ENCODE measurements at places on chromosomes 1 and 21.

GRCh38 chr1:43451157-43451591 is 2.6 kb downstream of the HYI start:
- no peak for DNase-seq

- DNase-seq = peak; percentile 84
Observed at GRCh38 chr1:198903203-198903602, 264.4 kb downstream of the PTPRC start.

DNA sequence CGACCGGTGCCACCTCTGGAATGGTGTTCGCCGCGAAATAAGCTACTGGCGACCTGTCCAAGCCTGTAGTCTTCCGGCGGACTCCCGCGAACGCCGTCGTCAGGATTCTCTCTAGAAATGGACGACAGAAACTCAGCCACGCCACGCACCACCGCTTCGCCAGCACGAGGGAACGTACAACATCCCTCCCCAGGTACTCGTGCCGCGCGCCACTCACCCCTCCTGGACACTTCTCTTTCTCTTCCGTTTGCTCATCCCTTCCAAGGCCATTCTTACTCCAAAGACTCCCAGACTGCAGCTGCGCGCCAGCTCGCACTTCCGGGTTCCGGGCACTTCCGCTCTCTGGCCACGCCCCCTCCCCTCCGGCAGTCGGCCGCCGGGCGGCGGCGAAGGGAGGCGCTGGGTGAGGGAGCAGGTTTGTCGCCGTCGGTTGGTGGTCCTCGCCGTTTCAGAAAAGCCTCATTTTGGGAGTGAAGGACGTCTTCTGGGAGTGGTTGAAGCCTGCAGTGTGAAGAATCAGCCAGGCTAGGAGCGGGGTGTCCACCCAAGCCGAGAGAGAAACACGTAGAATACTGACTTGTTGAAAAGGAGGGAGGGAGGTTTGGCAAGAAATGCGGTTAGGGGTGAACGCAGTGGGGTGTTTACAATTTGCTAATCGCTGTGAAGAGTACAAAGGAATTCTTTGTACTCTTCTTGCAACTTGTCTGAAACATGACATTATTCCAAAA is at the start of gene RBM34:
TSS of gene RBM34 (minus strand) at position 294 of the 728 bp plus-strand sequence. CDS start at position 270, 24 bp downstream.
- peak; percentile 92 for DNase-seq

DNA sequence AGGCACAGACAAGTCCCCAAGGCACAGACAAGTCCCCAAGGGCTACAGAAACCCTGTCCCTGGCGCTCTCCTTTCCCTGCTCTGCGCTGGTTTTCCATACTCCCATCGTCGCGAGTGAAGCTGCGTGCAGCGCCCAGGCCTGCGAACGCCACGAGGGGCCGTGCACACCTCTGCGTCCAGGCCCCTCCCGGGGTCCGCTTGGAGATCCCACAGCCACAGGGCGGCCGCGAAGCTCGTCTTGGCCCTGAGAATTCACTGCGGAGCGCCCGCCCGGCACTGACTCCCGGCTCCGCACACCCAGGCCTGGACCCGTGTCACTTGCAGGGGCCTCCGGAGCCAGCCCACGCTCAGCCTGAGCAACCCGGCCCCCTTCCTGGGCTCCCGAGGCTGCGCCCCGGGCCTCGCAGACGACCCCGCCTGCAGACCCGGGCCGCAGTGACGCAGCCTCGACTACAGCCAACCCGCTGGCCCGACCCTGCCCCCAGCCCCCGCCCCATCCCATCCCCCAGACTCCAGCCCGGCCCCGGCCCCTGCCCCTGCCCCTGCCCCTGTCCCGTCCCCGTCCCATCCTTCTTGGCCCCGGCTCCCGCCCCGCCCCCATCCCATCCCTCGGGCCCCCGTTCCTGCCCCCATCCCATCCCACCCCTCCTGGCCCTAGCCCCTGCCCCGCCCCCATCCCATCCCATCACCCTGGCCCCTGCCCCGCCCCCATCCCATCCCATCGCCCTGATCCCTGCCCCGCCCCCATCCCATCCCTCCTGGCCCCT is 841 bp downstream of the POFUT2 start:
- DNase-seq = no peak

- DNase-seq = no peak
Observed at GRCh38 chr21:29443411-29444010, 144.8 kb downstream of the BACH1 start.

- no peak for DNase-seq
Observed at GRCh38 chr1:171754971-171755370, 13.1 kb upstream of the VAMP4 start.

GRCh38 chr1:154459080-154459479 is 42.9 kb upstream of the TDRD10 start:
- DNase-seq = peak; percentile 38

GRCh38 chr1:116847688-116848531 is 61.8 kb upstream of the PTGFRN start:
- DNase-seq = no peak

GRCh38 chr1:25519624-25520023 is 23.8 kb upstream of the LDLRAP1 start:
- DNase-seq = no peak

DNA sequence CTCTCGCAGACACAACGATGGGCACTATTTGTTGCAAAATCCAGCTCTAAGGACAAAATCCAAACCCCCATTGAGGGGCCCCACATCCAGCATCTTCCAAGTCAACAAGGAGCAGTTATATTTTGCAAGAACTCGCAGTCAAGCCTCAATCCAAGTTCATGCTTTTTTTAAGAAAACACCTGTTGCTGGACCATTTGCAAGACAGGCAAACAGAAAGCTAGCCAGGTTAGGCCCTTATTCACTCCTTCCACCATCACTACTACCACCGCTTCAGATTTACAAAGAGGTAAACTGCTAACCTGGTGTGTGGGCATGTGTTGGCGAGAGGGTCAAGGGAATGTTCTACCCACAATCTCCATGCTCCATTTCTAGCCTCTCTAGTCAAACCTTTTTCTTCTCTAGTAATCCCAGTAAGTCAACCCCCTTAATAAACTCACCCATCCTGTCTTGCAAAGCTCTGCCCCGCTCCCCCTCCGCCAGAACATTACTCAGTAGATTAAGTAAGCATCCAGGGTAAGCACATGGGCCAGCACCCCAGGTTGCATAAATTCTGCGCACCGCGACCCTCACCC is 703 bp downstream of the ERI3 start:
- DNase-seq = no peak

- no peak for DNase-seq
Observed at GRCh38 chr1:232550007-232550406, 79.9 kb downstream of the SIPA1L2 start.

GRCh38 chr1:41014871-41015270 is 6.7 kb downstream of the SLFNL1 start:
- DNase-seq = no peak

DNA sequence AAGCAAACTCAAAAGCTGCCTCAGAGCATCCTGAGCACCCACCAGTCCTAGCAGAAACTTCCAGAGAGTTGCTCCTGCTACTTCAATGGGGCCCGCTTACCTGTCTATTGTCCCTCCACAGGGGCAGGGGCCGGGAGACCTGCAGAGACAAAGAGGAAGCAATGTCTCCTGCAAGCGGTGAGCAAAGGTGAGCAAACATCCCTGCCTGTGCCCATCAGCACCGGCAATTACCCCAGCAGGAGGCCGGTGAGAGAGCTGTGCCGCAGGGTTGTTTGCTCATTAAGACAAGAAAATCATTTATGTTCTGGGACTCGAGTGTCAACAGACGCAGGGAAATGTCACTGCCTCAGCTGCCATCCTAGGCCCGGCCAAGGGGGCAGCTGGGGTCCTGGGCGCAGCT is 53.8 kb upstream of the TARDBP start:
- no peak for DNase-seq

DNA sequence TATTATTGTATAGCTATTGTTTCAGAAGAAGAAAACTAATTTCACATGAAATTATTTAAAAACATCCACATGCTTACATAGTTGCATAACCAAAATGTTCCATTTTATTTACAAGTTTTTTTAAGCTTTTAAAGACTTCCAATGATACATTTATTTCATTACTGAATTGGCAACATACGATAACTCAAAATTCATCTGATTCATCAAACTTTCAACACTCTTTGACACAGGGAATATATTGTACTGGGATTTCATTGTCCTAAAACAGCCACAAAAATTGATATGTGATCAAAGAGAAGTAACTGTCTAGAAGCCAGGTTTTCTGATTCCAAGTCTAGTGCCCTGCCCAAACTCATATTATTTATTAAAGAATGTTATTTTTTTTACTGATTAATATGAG is 131.4 kb upstream of the USP24 start:
- DNase-seq = no peak

GRCh38 chr1:153933955-153934354 is 11.2 kb upstream of the GATAD2B start:
- no peak for DNase-seq

- DNase-seq = no peak
Observed at GRCh38 chr1:1332031-1332755, 1.1 kb downstream of the TAS1R3 start.
